ENCODE measurements at places on chromosomes 12 and 14. TPM values are rescaled to one million over a fixed set of nuclear protein-coding genes. Genes with fewer than 3 reads are reported as not detected.

The OXA1L gene
- 122 TPM for total RNA-seq

The SPRING1 gene
- 39.1 TPM for total RNA-seq

The LTBP2 gene
- total RNA-seq, result 0.11 TPM

The TMEM121 gene
- total RNA-seq, result 18.3 TPM

The CD9 gene
- total RNA-seq, result 11.9 TPM

The TULP3 gene
- total RNA-seq, result 8.6 TPM

The CERS5 gene
- 56.1 TPM for total RNA-seq

The OTX2 gene
- not detected for total RNA-seq

The TAS2R19 gene
- 1.1 TPM for total RNA-seq

The GPR84 gene
- 0.11 TPM for total RNA-seq

The KRT71 gene
- total RNA-seq, result not detected

The KRT85 gene
- total RNA-seq, result not detected

The ANO2 gene
- not detected for total RNA-seq

The ULK1 gene
- total RNA-seq, result 18.3 TPM

The KRT8 gene
- not detected for total RNA-seq

The TGFB3 gene
- total RNA-seq, result 3.0 TPM

The STXBP6 gene
- total RNA-seq, result 0.34 TPM

The PELI2 gene
- 2.6 TPM for total RNA-seq

The SLC48A1 gene
- total RNA-seq, result 12.9 TPM

The ABCB9 gene
- total RNA-seq, result 4.5 TPM

The KRT86 gene
- not detected for total RNA-seq

The SLC7A7 gene
- total RNA-seq, result 0.38 TPM

The MAP3K9 gene
- total RNA-seq, result 5.7 TPM

All from activated CD8-positive, alpha-beta memory T cell treated with anti-CD3 and anti-CD28 coated beads for 36 hours (primary cell).